ENCODE measurements at places on chromosomes 6 and 20. TPM values are rescaled to one million over a fixed set of nuclear protein-coding genes. Genes with fewer than 3 reads are reported as not detected.

KIAA0408 gene
- 6.5 TPM for polyA plus RNA-seq

POPDC3 gene
- polyA plus RNA-seq: 5.7 TPM

SGK2 gene
- not detected for polyA plus RNA-seq

CGA gene
- polyA plus RNA-seq: not detected

CHMP4B gene
- 15.7 TPM for polyA plus RNA-seq

PAK5 gene
- 0.57 TPM for polyA plus RNA-seq

SLC13A3 gene
- 7.2 TPM for polyA plus RNA-seq

KCNK16 gene
- polyA plus RNA-seq: not detected

ZDHHC14 gene
- polyA plus RNA-seq: 3.0 TPM

PAX1 gene
- not detected for polyA plus RNA-seq

AIG1 gene
- polyA plus RNA-seq: 84.7 TPM

GPSM3 gene
- 5.9 TPM for polyA plus RNA-seq

SRMS gene
- polyA plus RNA-seq: not detected

Data from GM23338 (cell line).